Spinal cord (tissue), 10 donors: ENCODE measurements at places on chromosomes 7 and 10. TPM values are rescaled to one million over a fixed set of nuclear protein-coding genes. Genes with fewer than 3 reads are reported as not detected.

Gene PON1
- polyA plus RNA-seq: 1.2 TPM

Gene CPN1
- 0.25 TPM for polyA plus RNA-seq

Gene SVOPL
- polyA plus RNA-seq: 1.6 TPM

Gene PHF14
- polyA plus RNA-seq: 69.9 TPM

Gene CDNF
- polyA plus RNA-seq: 1.8 TPM

Gene FAM237B
- polyA plus RNA-seq: 0.18 TPM

Gene GJD4
- polyA plus RNA-seq: 0.19 TPM

Gene MLXIPL
- 4.4 TPM for polyA plus RNA-seq

GRCh38 chr10:132452216-132452650 is 55.2 kb downstream of the PWWP2B start:
- no peak for DNase-seq
- H3K27me3 ChIP-seq: no peaks in the 10 kb centered on the region
- H3K4me3 ChIP-seq: no peak overlapping the region
- peaks cover 35% of the 10 kb centered on the region for H3K4me1 ChIP-seq
- no peaks in the 10 kb centered on the region for H3K36me3 ChIP-seq

DNA sequence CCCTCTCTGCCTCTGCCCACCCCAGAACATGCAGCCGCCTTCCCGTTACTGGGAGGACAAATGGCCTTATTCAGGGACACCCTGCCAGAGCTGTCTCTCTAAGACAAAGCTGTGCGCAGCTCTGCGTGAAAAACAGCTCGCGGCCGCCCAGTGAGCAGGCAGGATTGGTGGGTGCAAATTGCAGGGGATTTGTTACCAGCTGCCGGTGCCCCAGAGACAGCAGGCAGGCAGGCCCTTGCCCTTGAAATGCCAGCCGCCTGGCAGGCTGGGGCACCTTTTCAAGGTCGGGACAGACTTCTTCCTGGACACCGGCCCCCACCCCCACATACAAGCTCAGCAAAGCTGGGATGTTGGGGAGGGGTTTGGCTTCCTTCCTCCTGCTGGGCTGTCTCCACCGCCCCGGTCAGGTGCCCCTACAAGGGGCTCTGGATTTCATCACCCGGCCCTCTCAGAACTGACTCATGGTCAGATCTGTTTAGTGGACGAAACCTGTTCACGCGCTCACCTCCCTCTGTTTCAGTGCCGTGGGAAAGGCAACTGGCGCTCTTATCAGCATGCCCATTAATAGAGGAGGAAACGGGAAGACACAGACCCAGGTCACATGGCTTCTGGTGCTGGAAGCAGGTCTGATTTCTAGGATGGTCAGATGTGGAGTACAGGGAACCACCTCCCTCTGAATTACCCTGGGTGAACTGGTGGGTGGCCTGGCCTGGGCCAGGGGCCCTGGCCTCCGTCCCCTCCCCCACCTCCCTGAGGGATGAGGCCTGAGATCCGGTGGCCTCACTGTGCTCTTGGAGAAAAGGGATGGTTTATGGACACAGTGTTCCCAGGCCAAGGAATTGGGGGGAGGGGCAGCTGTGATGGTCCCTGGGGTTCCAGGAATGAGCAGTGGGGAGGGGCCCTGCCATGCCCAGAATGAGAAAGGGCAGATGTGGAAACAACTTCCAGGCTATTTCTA is 123.9 kb upstream of the PPIF start:
- H3K4me1 ChIP-seq: peaks cover 71% of the 10 kb centered on the region
- peaks cover 60% of the 10 kb centered on the region for H3K36me3 ChIP-seq
- no peak overlapping the region for H3K4me3 ChIP-seq
- no peaks in the 10 kb centered on the region for H3K27me3 ChIP-seq
- H3K27ac ChIP-seq: peak overlapping the region; percentile 87
- no peak for DNase-seq

GRCh38 chr10:17237149-17237527 is 9.1 kb downstream of the VIM start:
- DNase-seq: no peak
- peaks cover 10% of the 10 kb centered on the region for H3K36me3 ChIP-seq
- H3K4me3 ChIP-seq: no peak overlapping the region
- H3K4me1 ChIP-seq: peaks cover 6% of the 10 kb centered on the region
- no peak overlapping the region for H3K27ac ChIP-seq
- no peaks in the 10 kb centered on the region for H3K27me3 ChIP-seq

- H3K27me3 ChIP-seq: no peaks in the 10 kb centered on the region
- H3K36me3 ChIP-seq: peaks cover 75% of the 10 kb centered on the region
- H3K4me1 ChIP-seq: peaks cover 12% of the 10 kb centered on the region
- no peak overlapping the region for H3K4me3 ChIP-seq
- no peak overlapping the region for H3K27ac ChIP-seq
- no peak for DNase-seq
These were observed 49.5 kb upstream of the DNAAF5 start for GRCh38 chr7:676972-677385.

DNA sequence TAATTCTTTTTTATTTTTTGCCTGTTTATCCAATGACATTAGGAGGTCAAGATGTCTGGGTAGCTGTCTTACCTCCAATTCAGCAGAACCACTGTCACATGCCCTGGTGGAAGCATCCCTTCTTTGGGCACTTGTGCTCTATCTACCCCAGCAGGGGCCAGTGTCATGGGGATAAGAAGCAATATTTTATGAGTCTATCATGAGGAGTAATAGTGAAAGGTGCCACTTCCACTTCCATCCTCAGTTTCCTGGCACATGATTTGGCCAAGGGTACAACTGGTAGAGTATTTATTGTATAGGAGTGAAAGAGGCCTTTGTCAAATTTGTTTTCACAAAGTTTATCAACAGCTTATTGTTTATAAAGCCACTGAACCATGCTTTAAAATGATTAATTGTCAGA is 112.5 kb downstream of the CCDC71L start:
- H3K36me3 ChIP-seq: no peaks in the 10 kb centered on the region
- H3K27me3 ChIP-seq: no peaks in the 10 kb centered on the region
- no peaks in the 10 kb centered on the region for H3K4me1 ChIP-seq

DNA sequence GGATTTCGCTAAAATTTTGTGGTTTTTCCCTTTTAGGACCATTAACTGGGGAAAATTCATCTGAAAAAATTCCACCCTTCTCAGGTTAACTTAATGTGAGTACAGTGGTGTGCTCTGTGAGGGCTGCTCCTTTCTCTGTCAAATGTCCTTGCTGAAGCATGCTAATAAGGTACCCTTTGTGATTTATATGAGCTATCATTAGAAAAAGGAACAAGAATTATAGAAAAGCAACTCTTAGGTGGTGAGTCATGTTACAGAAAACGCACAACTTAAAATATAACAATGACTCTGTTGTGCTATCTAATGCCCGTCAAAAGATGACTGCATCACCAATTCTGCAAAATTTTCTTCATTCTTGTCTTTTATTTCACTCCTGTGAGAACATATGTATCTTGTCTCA is 162.0 kb upstream of the MAGI2 start:
- H3K4me1 ChIP-seq: no peaks in the 10 kb centered on the region
- no peaks in the 10 kb centered on the region for H3K27me3 ChIP-seq
- H3K4me3 ChIP-seq: no peak overlapping the region
- H3K27ac ChIP-seq: no peak overlapping the region

DNA sequence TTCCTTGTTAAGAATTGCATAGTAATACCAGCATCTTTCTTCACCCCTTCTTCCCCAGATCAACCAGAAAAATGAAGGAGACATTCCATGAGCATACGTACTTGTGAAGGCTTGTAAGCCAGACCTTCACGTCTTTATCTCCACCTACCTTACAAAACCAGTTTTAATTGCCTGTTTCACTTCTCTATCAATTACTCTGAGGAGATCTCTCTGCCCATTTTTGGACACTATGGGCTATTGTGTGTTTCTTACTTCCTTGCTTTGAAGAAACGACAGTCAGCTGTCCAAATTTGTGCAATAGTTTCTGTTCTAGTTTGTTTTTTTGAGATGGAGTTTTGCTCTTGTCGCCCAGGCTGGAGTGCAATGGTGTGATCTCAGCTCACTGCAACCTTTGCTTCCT is 349.7 kb upstream of the MBL2 start:
- H3K27ac ChIP-seq: no peak overlapping the region
- H3K4me3 ChIP-seq: no peak overlapping the region
- no peaks in the 10 kb centered on the region for H3K36me3 ChIP-seq
- H3K27me3 ChIP-seq: no peaks in the 10 kb centered on the region
- no peaks in the 10 kb centered on the region for H3K4me1 ChIP-seq

GRCh38 chr7:26729150-26729775 is 135.1 kb downstream of the SKAP2 start:
- H3K4me3 ChIP-seq: no peak overlapping the region
- DNase-seq: no peak
- H3K4me1 ChIP-seq: no peaks in the 10 kb centered on the region
- no peaks in the 10 kb centered on the region for H3K27me3 ChIP-seq
- no peak overlapping the region for H3K27ac ChIP-seq

DNA sequence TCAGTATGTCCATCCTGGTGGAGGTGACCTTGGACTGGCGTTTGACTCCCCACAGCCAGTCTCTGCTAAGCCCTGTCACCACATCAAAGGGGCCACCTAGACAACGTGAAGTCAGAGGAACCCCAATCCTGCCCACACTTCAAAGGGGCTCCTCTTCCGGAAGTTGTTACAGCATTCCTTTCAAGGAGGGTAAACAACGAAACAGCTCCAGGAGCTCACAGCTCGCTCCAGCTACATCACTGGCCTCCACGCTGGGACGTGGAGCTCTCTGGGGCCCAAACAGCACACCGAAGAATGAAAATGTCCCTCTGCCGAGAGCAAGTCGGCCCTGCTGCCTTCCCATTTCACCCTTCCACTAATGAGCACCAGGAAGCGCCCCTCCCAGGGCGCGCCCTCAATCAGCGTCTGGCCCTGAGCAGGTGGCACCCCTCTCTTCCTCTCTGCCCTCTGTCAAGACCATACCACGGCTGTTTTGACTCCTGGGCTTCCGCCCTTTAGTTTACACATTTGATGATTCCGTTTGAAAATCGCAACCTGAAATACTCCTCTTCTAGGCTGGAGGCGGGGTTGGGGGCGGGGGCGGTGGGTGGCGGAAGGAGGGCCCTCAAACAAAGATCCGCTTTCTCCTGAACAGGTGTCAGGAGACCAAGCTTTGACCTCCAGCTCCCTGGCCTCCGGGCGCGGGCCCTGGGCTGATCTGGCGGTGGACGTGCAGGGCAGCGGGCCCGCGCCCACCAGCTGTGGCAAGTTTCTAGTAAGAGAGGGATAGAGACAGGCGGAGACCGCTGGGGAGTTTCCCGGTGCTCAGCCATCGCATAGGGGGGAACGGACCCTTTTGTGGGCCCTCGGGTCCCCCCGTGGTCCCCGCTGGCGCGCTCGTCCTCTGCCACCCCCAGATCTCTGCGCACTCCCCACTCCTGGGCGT is 53.1 kb upstream of the KDM7A start:
- no peak for DNase-seq
- H3K36me3 ChIP-seq: no peaks in the 10 kb centered on the region
- H3K4me1 ChIP-seq: peaks cover 19% of the 10 kb centered on the region
- H3K4me3 ChIP-seq: no peak overlapping the region

DNA sequence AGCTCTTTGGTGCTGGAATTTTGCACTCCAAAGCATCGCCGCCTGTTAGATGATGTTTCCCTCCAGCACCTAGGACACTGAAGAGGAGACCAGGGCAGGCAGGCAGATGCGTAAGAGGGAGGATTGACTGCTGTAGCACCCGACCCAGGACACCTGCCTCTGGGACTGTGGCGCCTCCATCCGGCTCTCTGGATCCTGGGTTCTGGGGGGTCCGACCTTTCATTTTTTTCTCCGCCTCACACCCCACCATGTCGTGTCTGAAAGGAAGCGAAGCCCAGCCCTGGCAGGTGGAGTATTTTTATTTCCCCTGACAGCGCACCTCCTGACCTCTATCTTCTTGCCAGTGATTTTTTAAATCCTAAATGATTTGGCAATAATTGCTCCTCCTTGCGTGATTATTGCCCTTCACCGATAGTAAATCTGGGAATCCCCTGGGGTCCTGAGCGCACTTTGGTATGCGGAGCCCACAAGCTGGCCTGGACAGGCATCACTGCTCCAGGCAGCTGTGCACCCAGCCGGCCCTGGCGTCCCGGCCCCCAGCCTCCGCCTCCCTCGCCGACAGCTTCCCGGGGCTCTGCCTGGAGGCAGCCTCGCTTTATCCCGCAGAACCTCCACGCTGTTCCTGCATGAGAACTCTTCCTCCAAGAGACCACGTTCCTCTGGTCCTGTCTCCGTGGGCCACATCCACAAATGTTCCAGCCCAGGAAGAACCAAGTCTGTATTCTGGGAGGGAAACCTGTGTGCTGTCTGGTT is 48.4 kb downstream of the LHPP start:
- H3K4me1 ChIP-seq: peaks cover 10% of the 10 kb centered on the region
- H3K27me3 ChIP-seq: no peaks in the 10 kb centered on the region
- no peak overlapping the region for H3K27ac ChIP-seq
- H3K4me3 ChIP-seq: no peak overlapping the region
- no peak for DNase-seq

DNA sequence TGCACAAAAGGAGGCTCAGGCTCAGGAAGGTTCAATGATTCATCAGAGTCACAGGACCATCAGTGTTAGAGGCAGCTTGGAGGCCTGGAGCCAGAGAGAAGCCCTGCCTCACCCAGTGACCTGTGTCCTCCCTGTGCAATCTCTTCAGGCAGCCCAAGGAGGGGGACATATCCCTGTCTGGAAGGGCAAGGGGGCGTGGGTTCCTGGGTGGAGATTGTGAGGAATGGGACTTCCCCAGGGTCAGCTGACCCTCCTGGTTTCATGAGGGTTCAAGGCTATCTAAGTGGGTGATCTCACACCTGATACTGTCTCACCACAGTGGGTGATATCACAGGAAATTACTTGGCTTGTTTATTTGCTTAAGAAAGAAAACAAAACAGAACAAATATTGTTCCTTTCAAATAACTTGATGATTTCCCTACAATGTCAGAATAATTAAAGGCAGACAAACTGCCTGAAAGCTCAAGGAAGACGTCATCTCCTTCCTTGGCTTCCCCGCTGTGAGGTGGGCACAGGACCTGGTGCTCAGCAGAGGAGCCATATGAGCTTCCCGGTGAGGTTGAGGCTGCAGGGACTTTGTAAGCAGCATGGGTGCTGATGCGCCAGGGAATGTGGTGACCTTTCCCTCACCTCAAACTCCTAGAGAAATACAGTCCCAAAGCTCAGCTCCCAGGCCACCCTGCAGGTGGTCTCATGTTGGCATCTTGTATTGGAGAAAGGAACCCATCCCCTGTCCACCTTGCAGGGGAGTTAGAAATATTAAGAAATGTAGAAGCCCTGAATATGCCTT is 763.2 kb downstream of the GRID1 start:
- no peak overlapping the region for H3K4me3 ChIP-seq
- peaks cover 5% of the 10 kb centered on the region for H3K4me1 ChIP-seq
- H3K27me3 ChIP-seq: no peaks in the 10 kb centered on the region
- no peak overlapping the region for H3K27ac ChIP-seq
- no peak for DNase-seq

DNA sequence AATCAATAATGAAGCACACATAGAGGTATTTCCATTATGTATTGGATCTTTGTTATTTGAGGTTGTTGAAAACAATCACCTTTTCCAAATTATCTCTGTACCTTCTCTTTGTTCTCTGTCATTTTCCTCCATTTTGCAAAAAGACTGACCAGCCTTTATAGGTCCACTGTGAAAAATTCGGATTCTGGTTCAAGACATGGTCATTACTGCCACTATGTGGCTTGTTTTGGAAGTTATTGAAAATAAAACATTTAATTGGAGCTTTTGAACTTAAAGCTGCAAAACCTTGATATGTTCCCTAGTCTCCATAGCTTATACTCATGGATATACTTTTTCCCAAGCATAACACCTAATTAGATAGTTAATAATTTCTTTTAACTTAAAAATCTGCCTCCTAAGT is 1094.4 kb downstream of the NRG3 start:
- no peaks in the 10 kb centered on the region for H3K27me3 ChIP-seq
- H3K4me3 ChIP-seq: no peak overlapping the region
